Hematopoietic multipotent progenitor cell treated with erythropoietin and hydrocortisone succinate and interleukin-3 and kit ligand, for 17 days (in vitro differentiated cells): ENCODE measurements at places on chromosomes 12 and 14.

DNA sequence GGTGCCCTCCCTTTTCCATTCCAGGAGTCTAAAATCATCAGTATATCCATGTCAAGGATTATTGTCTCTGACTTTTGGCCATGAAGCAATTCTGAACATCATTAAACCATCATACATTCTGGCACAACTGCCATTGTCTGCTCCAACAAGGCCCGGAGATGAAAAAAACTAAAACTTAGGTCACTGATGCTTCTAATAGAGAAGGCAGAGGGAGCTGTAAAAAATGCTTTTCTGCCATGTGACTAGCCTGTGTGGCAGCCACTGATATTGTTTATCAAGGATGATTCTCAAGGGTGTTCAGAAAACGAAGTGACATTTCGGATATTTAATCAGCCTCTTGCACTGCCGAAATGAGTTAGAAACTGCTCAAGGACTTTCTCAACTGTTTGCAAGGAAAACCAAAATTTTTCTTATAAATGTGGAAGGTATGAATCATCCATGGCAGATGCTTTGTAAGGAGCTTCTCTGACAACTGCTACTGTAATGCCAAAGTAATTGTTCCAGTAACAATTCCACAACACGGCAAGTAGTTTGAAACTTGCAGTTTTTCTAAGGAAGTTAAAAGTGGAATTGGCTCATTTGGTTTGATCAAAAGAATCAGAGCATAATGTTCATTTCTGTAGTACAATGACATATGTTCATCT, 1076.5 kb upstream of the FLRT2 start:
- no peak for DNase-seq

GRCh38 chr14:36591482-36591881, 9.1 kb upstream of the NKX2-8 start:
- no peak for DNase-seq

GRCh38 chr14:28077021-28077420, 689.6 kb upstream of the FOXG1 start:
- DNase-seq: no peak

DNA sequence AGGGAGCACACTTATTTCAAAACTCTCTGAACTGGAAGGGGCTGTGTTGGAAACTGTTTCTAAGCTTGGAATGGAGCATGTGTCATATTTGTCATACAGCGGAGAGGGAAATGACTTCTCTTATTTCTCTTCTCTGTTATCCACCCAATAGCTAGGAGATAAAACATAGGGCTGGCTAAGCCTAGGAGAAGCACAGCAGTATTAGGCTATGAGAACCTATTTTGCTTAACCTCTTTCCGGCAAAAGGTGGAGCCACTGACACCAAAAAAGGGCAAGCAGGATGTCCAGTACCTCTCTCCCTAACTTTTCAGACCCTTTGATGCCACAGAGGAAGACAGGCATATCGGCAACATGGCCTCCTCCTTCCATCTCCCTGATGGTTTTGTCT, 148.3 kb downstream of the CRADD start:
- DNase-seq: no peak

- DNase-seq: no peak
Measured at GRCh38 chr14:105071326-105071725, 6.1 kb upstream of the GPR132 start.

DNA sequence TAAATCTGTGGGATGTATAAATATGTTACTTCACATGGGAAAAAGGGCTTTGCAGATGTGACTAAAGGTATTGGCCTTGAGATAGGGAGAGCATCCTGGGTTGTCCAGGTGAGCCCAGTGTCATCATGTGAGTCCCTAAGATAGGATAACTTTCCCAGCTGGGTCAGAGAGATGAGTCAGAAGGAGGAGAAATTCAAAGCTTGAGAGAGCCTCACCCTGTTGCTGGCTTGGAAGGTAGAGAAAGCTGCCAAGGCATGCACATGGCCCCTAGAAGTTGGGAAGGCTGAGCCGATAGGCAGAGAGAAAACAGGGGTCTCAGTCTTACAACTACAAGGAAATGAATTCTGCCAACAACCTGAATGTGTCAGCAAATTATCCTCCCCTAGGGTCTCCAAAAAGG, 213.0 kb downstream of the ADGRD1 start:
- DNase-seq: no peak

- DNase-seq: no peak
Measured at GRCh38 chr12:52280796-52281560, 6.5 kb downstream of the KRT86 start.

GRCh38 chr12:12032260-12032791, 38.4 kb upstream of the BCL2L14 start:
- DNase-seq: no peak

GRCh38 chr12:24256684-24257083, 307.2 kb upstream of the SOX5 start:
- DNase-seq: no peak

DNA sequence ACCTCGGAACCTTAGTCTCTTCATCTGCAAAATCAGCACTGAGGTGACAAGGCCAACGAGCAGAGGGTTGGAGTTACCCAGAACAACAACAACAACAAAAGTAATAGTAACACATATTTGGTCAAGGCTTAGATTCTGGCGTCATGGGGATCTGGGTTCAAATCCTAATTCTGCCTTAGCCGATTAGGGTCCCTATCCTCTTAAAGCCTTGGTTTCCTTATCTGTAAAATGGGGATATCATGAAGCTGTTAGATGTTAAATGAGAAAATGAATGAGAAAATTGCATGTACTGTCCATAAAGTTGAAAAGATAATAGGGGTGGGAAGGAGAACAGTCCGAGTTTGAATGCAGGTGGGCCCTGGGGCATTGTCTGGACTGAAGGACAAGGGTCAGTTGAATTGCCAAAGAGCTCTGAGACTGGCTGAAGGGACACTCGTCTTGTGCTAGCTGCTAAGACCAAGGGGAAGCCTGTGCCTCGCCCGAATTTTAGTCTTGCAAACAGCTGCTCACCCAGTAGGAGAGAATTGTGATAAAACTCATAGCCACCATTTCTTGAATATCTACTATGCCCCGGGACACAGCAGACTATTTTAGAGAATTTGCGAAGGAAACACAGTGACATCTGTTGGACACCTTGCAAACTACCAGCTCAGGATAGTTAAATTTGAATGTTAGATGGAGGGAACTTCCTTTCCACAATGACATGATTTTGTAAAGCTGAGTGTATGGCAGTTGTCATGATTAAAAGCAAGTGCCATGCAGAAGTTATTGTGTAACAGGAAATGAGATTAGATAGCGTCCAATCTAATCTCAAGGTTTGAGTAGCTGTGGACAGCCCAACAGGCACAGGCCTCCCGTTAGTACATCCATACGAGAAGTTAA, 6.8 kb upstream of the HNF1A start:
- peak; percentile 62 for DNase-seq

- peak; percentile 58 for DNase-seq
Measured at GRCh38 chr14:88667555-88668273, 104.9 kb downstream of the ZC3H14 start.

- no peak for DNase-seq
Measured at GRCh38 chr14:100422556-100423316, 99.6 kb downstream of the SLC25A47 start.

GRCh38 chr12:17416748-17417147, 673.2 kb downstream of the RERGL start:
- DNase-seq: no peak

GRCh38 chr14:86510491-86510890, 980.5 kb downstream of the FLRT2 start:
- DNase-seq: no peak

DNA sequence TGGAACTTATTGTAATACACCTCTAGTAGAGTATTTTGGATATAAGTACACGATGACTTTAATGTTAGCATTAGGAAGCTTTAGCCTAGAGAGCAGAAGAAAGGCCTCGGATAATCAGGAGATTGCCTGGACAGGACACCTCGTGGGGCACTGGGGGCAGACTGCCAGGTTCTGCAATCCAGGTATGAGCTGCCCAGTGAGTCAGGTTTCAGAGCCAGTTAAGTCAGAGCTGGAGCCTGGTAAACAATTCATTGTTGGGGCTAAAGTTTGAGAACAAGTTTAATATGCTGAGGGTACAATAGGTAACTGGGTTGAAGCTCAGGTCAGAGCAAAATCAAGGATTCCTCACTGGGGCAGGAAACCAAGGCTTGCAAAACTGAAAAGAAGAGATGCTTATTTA, 107.4 kb downstream of the RERGL start:
- no peak for DNase-seq

- peak; percentile 16 for DNase-seq
Measured at GRCh38 chr12:69779928-69780327, 41.3 kb downstream of the RAB3IP start.
